H54 (cell line): ENCODE measurements at places on chromosomes 11 and 22.

DNA sequence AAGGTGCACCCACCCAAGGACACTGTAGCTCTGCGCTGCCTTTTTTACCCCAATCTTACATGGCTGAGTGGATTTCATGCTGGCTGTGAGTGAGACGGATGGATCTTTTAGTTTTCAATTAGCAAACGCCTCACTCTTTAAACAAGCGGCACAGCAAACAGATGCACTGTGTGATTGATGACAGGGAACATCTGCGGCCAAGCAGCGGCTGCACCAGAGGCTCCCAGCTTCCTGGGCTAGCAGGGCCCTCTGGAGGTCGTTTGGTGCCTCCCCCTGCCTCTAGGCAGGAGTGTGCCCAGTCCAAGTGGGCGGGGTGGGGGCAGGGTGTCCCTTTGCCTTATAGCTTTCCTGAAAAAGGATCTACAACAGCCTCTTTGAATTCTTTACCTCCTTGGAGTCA, 2.1 kb upstream of the DRD2 start:
- no peak for DNase-seq

DNA sequence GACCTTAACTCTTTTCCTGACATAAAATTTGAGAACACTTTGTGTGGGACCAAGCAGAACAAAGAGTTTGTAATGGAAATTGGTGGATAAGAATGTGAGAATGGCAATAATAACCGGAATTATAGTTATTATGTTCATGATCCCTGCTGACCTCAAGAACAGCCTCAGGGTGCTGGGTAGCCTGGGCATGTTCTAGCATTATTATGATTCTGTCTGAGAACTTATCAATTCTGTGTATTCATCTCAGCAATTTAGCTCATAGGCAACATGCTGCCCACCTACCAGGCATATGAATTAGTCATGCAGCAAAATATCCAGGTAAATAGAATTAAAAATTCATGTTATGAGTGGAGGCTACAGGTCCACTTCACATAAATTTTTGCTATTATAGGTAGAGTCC, 61.9 kb downstream of the CTSC start:
- DNase-seq, result no peak

DNA sequence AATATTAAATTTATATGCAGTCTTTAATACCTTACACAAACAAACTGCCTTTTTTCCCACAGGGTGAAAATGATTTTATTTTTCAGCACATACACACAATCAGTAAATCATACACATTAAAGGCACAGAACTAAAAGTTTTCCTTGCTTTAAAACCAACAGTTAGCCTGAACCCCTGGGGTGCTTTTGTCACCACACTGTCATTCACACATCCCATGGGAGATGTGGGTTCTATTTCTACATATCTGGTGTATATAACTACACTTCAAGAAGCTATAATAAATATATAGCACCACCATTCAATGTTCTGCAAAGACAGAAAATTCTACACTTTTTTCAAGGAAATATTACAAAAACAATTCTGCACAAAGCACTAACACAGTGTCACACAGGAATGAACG, 197.0 kb downstream of the GUCY1A2 start:
- no peak for DNase-seq

DNA sequence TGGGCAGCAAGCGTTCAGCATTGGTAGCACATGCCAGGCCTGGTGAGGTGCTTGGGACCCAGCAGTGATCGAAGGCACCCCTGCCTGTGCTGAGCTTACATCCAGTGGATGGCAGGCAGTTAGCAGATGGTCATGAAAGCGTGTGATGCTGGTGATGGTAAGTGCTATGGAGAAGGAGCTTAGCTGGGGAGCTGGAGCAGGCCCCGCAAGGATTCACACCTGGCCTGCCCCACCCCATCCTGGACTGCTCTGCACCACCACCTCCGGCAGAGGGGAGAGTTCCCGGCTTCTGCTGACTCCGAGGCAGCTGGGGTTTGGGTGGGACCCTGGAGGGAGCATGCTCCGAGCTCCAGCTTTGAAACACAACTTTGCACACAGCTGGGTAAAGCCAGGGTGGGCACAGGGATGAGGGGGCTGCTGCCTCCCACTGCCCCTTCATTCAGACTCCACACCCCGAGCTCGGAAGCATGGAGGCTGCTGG, 16.2 kb downstream of the MPPED1 start:
- no peak for DNase-seq

GRCh38 chr22:24094966-24095365, 83.9 kb downstream of the CABIN1 start:
- DNase-seq, result no peak

DNA sequence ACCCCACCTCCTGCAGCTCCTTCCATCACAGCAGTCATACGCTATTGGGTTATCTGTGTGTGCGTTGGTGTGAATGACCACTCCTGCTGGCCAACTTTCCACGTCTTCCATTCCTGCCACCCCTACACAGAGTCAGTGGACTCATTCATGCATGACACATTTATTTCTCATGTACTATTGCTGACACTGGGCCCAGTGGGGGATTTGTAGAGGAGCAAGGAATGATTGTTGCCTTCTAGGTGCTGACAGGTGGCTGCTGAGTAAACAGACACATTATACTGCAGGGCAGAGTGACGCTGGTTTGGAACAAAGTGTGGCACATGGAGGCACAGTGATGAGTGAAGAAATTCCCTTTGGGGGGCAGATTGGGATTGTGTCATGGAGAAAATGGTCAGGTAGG, 113.9 kb downstream of the CCDC81 start:
- no peak for DNase-seq
